ENCODE measurements at places on chromosomes 13 and 19.

DNA sequence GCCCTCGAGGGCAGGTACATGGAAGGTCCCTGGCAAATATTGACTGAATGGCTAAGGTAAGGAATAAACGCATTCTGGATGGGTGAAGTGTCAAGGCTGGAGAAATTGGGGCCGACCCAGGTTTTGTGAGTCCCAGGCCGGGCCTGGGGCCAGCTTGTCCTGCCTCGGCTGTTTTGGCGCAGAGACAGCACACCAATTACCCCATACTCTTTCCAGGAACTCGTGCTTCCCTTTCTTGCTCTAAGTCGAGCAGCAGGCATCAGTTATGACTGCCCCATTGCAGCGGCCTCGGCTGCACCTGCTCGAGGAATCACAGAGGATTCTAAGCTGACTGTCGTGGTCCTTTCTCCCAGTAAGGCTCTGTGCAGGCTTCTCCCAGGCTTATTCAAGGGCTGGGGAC, 67.1 kb downstream of the ZNF536 start:
- no peak for DNase-seq

DNA sequence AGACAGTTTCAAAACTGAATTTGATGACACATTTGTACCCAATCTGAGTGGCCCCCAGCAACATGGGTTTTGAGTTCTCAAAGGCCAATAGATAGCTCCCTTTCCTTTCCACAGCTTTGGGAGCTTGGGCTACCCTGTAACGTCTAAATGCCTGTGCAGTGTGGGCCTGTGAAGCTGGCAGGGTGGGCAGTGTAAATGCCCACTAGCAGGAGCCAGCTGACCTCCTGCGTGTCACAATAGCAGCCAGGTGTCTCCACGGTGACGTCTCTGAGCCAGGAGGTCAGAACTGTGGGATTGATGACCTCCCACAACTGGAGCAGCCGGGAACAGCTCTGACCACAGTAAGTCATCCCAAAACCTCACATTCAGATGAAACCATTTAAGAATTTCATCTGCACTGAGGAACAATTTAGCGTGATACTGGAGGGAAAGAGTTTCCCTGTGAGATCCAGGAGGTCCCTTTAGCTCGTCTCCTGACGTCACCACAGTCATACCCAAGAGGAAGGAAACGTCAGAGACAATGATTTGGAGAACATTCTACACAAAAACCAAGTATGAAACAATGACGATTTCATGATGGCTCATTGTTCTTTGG, at the start of gene IPO5:
TSS of gene IPO5 (plus strand) at position 300 of the 595 bp plus-strand sequence. CDS start 23,022 bp downstream, outside the sequence.
- no peak for DNase-seq

- no peak for DNase-seq
Measured at GRCh38 chr19:2050349-2050990, 574 bp downstream of the MKNK2 start.

DNA sequence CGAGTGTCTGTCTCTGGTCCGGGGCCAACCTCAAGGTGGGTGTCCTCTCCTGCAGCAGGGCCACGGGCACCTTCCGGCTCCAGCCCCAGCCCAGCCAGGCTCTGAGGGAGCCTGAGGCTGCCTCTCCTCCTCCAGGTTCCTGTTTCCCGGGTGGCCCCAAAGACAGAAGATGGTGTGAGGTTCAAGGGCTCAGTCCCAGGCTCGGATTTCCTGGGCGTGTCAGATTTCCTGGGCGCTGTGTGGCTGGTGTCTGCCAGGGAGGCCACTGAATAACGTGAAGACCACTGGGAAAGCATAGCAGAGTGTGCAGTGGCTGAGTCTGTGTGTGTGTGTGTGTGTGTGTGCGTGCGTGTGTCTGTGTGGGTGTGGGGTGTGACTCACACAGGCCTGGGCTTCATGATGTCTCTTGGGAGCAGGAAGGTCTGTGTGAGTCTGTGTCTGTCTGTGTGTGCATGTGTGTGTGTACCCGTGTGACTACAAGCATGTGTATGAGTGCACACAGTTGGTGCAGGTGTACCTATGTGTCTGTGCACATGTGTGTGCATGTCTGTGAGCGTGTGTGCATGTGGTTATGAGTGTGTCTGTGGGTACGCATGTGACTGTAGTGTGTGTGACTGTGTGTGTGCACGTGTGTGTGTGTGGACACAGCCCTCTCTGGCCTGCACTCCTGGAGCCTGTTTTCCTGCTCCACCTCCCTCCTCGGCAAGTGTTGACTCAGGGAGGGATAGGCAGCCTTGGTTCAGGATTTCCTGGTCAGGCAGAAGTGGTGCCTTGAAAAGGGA, 28.3 kb downstream of the CEBPA start:
- peak; percentile 77 for DNase-seq

DNA sequence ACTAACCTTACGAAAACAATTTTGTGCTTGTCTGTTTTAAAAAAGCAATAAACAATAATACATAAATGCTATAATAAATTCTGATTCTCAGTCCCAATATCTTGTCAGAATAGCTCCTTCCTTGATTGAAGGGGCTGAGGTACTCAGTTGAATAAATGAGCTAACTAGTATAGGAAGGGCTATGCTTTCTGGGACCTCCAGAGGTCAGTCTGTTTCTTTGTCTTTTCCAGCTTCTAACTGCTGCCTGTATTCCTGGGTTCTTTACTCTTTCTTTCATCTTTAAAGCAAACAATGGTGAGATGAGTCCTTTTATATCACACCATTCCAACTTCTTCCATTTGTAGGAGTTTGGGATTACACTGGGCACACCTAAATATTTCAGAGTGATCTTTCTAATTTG, 1297.0 kb upstream of the ATXN8OS start:
- no peak for DNase-seq

GRCh38 chr13:112587212-112587763, 665 bp downstream of the TUBGCP3 start:
- DNase-seq, result peak; percentile 91

GRCh38 chr19:8922591-8922990, 87.6 kb downstream of the MUC16 start:
- DNase-seq, result no peak

DNA sequence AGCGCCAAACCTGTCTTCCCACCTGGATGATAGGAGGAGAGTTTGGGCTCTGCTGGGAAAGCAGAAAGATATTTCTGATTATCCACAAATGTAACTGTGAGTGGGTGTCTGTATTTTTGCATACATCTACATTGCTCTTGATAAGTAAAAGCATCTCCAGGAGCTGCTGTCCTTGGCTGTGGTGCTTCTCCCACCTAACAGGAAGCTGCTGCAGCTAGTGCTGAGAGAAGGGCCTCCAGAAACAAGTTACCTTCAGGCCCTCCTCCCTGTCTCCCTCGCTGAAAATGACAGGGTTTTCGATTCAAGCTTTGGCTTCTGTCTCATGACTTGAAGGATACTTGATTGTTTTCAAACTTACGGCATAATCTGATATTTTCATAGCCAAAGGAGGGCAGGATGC, 90.1 kb downstream of the FOXO1 start:
- DNase-seq, result no peak

DNA sequence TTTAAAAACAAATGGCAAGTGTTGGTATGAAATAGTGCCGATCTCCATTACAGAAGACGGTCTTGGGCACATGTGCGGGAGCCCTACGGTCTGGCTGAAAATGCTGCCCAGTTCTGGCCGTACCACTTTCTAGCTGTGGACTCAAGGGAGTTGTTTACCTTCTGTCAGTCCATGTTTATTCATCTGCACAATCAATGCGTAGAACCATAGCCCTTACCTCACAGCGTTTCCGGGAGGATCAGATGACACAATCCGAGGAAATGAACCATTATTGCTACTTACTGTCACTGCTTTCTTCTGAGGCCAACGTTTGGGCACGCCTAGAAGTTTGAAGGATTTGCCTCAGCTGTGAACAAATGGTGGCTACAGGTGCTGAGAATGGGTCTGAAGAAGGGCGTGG, 31.2 kb downstream of the GADD45B start:
- DNase-seq, result peak; percentile 76

GRCh38 chr19:17205237-17206140, 9.7 kb upstream of the USE1 start:
- DNase-seq, result peak; percentile 35

- DNase-seq, result no peak
Measured at GRCh38 chr13:39385621-39386231, 217.3 kb downstream of the LHFPL6 start.

GRCh38 chr19:31671411-31672035, 322.3 kb upstream of the TSHZ3 start:
- DNase-seq, result no peak

GRCh38 chr13:102132777-102133295, 269.0 kb downstream of the FGF14 start:
- no peak for DNase-seq

DNA sequence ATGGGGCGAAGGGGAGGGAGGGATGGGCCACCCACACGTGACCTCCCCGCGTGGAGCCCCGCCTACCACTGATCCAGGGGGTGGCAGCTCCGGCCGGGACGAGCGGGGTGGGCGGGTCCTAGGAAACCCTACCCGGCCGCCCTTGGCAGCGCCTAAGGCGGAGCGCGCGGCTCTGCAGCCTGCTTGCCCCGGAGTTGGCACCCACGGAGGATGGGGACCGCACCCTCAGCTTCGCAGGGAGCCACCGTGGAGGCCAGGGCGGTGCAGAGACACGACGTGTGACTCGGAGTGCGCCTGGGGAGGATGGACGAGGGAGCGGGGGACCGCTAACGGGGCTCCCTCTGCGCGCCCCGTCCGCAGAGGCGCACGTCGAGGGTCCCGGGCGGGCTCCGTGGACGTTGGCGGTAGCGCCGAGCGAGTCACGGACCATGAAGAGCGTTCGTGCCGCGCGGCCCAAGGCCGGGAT, at the start of gene RGS9BP:
TSS of gene RGS9BP (plus strand) at position 129 of the 466 bp plus-strand sequence. CDS start 416 bp downstream, outside the sequence.
- DNase-seq, result peak; percentile 85

GRCh38 chr19:53865918-53866864, 1.5 kb upstream of the MYADM start:
- peak; percentile 62 for DNase-seq

DNA sequence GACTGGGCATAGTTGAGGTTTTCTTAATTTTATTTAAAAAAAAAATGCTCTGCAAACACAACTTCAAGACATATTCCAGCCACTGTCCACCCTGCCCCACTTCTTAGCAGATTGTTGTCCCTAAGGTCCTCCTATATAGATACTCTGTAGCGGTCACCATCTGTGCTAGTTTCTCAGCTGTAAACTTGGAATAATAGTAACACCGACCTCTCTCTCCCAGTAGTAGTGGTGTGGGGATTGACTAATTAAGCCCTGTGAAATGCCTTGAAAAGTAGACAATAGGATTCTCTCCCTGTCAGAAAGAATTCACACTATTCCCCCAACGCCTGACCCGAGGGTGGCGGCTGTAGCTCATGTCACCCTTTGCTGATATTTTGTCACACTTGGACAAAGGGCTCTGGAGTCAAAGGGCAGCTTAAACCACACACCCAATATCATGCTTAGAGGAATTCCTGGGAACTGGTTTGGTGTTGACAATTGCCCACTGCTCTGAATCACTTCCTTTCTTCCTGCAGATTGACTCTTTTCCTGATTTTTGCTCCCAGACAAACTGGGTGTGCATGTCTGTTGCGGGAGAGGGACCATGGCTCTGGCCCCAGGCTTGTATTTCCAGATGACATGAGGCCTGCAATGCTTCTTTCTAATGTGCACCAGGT, 9.2 kb upstream of the SERP2 start:
- DNase-seq, result no peak

DNA sequence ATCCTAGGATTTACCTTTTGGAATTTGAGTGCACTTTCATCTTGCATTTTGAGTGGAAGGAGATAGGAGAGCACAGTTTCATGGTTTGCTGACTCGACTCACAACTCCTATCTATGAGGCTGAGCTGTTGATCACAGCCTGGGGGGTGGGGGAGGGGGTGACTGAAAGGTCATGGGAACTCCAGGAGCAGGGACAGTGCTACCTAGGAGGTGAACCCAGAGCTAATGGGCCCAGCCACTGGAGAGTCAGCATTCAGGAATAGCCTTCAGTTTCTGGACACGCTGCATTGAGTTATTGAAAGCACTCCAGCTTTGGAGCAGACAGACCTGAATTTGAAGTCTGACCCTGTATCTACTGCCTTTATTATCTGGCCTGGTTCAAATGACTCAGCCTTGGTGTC, 339.9 kb downstream of the SLC7A1 start:
- no peak for DNase-seq

DNA sequence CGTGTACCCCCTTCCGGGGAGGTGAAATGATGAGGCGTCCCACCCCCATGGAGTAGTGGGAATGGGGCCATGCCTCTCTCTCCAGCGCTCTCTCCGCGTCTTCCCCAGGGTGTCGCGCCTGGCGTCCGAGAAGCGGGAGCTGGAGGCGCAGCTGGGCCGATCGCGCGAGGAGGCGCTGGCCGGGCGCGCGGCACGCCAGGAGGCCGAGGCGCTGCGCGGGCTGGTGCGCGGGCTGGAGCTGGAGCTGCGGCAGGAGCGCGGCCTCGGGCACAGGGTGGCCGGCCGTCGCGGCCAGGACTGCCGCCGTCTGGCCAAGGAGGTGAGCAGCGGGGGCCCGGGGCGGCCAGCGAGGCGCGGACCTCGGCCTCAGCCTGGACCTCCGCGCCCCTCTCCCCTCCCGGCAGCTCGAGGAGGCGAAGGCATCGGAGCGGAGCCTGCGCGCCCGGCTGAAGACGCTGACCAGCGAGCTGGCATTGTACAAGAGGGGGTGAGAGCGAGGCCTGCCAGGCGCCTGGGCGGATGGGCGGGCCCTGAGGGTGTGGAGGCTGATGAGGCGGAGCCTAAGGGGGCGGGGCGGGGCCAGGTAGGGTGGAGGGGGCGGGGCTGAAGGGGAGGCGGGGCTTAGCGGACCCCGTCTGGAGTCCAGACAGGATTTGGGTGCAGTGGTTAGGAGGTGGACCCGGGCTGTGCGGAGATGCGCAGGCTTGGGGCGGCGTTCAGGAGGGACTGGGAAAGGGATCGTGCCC, 7.7 kb downstream of the PGLYRP1 start:
- DNase-seq, result peak; percentile 56

DNA sequence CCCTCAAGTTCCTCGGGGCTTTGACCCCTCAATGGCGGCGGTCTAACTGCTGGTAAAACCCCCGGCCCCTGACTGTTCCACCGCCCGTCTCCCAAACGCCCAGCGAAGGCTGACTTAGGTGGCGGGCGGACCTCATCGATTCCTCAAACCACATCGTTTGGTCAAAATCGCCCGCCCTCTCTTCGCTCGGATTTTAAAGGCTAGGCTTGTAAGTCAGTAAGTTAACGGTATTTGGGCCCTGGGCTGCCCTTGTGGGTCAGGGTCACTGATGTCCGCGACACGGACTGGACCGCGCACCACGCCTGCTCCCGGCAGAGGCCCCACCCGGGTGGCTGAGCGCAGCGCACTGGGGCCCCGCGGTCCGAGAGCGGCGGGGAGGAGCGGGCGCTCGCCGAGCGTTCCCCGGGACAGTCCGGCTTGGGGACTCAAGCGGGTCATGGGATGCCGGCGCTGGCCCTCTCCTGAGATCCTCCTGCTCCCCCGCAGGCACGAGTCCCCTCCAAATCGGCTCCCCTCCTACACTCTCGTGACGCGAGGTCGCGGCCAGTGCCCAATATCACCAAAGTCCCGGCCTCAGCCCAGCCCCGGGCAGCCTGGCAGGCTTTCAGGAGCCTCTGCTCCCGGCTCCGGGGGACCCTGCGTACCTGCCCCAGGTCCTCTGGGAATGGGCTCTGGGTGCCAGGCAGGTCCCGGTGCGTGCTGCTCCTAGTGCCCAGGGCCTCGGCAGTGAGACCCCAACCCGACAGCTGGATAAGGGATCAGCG, 1.0 kb downstream of the FLT1 start:
- peak; percentile 42 for DNase-seq

GRCh38 chr19:46803555-46803954, 15.2 kb upstream of the SLC1A5 start:
- no peak for DNase-seq

- no peak for DNase-seq
Measured at GRCh38 chr19:10669246-10669645, 15.1 kb downstream of the ILF3 start.

- DNase-seq, result peak; percentile 41
Measured at GRCh38 chr13:50158385-50159165, 143.3 kb downstream of the KCNRG start.
